ENCODE measurements at places on chromosomes 7 and 10.

- DNase-seq = no peak
Measured at GRCh38 chr7:157679607-157680006, 342.8 kb downstream of the DNAJB6 start.

- peak; percentile 13 for DNase-seq
Measured at GRCh38 chr7:130353196-130353595, 8.6 kb downstream of the CPA5 start.

GRCh38 chr10:75007646-75008045, 103.8 kb upstream of the SAMD8 start:
- DNase-seq = no peak

DNA sequence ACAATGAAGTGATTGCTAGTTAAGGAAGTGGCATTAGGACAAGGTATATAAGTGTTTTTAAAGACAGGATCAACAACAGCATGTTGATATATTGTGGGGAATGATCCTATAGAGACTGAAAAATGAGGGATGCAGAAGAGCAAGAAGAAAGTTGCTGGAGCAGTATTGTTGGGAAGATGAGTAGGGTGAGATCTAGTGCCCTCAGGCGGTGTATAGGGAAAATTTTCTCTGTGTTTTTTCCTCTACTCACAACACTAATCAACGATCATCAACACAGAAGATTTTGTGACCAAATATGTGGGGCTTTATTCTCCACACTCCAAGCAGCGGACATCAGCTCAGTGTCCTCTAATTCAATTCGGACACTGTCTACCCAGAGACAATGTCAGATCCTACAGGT, 9.6 kb upstream of the PTTG1IP2 start:
- peak; percentile 26 for DNase-seq

DNA sequence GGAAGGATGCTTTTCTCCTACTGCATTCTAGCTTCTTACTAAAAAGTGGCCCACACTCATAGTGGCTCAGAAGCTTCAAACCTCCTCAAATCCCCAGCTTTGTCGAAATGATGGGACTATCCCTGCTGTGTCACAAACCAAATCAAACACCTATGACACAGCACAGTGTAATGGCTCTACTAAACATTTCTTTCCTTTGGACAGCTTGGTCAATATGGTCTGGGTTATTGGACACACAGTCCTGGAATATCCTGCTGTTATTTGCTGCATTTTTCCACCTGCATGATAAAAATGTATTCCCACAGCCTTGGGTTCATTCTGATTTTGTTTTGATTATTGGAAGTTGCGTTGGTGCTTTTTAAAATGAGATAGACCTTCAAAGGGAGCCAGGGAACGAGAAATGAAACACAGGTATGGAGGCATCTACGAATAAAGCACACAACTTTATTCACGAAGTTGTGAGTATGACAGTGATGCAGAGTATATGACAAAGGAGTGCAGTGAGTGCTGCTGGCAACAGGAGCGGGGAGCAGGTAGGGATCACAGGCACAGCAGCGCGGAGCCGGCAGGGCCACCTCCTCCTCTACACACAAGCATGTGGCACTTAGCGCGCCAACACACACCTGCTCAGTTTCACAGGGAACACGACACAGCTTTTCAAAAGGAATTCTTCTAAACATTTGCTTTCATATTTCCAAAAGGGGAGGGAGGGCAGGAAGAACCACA, 26.5 kb upstream of the AFAP1L2 start:
- no peak for DNase-seq

GRCh38 chr10:122699796-122700455, at the start of gene C10orf120:
Gene C10orf120 (minus strand): TSS chr10:122699846. CDS start chr10:122699790, 56 bp downstream.
- no peak for DNase-seq

- DNase-seq = no peak
Measured at GRCh38 chr7:128875523-128875948, 12.9 kb downstream of the ATP6V1F start.

DNA sequence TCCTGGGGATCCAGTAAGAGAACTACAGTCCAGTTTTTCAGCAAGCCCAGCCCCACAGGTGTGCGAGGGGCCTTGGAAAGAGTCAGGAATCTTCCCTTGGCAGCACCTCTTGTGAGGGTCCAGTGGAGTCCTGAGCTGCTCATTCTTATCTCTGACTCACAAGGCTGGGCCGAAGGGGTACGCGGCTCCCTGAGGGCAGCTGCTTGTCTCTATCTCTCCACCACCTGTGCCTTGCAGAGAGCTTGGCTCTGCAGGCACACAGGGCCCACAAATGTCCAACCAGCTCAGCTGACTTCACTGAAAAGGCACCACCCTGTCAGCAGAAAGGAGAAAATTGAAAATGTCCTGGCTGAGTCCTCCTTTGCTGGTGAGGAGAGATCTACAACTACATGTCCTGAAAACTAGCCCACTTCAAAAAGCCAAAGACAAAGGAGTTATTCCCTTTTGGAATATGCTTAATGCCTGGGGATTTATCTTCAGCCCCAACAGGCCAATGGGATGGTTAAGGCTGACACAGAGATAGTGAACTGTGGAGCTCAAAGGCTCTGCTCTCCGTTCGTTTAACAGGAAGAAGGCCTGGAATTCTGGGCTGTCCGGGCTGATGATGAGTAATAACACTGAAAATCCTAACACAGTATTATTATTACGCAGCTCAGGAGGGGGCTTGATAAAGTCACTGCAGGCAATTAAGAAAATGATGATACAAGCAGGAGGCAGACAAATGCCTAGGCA, 23.4 kb downstream of the UROS start:
- no peak for DNase-seq

DNA sequence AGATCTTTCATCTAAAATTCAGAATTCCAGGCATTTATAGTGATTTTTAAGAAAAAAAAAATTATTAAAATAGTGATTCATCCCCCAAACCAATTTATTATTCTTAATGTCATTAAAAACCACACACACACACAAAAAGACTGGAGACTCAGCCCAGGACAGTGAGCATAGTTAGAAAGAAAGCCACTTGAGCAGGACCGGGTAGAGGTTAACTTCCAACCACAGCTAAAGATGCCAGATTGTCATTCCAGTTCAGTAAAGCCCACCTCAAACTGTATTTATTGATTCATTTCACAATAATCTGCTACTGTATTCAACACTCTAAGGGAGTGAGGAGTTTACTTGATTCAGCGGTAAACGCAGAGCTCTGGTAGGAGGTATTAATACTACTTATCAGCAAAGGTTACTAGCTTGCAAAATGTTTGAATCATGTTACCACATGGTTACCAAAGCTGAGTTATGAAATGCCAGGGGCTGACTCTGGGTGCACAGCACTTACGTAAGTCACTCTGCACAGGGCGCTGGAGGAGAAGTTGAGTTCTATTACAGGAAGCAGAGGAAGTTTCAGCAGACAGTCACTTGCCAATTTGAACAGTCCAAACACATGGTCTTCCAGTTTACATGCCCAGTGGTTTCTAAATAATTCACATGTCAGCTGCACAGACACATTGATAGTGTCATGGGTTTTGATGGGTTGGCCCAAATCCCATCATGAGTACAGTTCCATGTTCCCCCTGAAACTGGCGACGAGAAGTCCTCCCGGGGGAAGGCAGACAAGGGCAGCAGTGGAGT, 64.6 kb downstream of the KLF6 start:
- no peak for DNase-seq

GRCh38 chr7:150787321-150788281, 12.6 kb downstream of the TMEM176B start:
- DNase-seq = no peak

DNA sequence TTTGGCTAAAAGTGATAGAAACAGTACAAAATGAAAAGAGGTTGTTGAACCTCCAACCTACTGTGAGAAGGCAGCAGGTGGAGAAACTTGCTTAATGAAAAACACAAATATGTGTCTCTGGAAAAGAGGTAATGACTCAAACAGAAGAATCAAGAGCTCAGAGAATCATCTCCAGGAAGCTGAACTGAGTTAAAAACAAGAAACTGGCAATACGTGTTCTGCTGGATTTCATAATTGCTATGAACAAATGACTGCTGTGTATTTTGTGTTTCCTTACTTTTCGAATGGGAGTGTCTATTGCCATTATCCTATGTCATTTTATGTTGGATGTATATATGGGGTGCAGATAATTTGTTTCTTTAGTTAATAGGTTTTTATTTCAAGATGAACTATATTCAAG, 401.1 kb downstream of the DGKB start:
- no peak for DNase-seq

GRCh38 chr10:80132299-80133139, at the start of gene PLAC9:
Gene PLAC9 (plus strand): TSS chr10:80132730. CDS start chr10:80132763, 33 bp downstream.
- peak; percentile 16 for DNase-seq

GRCh38 chr10:103504181-103504783, 10.8 kb downstream of the NEURL1 start:
- no peak for DNase-seq

- DNase-seq = peak; percentile 99
Measured at GRCh38 chr7:28956608-28957063, 1.5 kb downstream of the TRIL start.

DNA sequence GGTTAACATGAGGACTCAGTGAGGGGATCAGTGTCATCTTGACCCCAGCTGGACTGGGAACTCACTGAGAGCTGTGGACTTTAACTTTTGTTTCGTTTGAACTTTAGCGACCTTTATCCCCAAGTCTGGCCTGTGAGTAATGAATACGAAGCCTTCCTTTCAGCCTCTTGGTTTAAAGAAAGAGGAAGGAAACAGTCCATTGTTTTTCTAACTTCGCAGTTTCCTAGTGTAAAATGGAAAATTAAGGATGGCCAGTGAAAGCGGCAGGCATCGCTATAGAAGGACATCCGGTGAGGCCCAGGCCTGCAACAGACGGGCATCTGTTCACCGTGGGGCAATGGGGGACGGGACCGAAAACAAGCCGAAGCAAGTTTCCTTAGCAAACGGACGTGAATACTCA, 44.1 kb upstream of the ADO start:
- no peak for DNase-seq

DNA sequence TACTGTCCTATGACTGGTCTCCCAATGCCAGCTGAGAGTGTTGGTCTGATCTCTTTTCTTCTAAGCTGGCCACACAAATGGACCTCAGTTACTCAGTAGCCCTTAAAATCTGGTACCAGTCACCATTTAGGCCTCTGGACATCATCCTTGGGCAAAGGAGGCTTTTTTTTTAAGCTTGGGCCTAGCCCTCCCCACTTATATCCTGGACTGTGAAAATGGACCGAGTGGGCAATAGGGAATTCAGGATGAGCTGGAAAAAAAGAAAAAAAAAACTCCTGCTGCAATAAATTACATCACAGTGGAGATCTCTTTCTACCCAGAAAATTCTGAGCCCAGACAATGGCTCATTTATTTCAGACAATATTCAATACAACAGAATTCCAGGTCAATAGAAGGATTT, 68.4 kb downstream of the PARP12 start:
- no peak for DNase-seq

- peak; percentile 60 for DNase-seq
Measured at GRCh38 chr10:118958984-118959925, 70.3 kb upstream of the NANOS1 start.

DNA sequence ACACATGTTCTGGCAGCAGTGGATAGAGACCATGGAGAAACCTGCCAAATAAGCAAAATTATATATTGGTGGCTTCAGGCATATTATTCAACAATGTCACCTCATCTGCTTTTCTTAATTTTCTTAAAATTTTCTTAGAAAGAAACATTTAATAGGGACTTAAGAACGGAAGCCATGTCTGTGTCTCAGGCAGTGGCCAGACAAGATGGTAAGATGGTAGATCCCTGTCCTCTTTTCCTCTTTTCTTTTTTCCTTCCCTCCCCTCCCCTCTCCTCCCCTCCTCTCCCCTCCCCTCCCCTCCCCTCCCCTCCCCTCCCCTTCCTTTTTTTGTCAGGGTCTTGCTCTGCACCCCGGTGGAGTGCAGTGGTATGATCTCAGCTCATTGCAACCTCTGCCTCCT, 24.2 kb upstream of the ICA1 start:
- no peak for DNase-seq

- DNase-seq = peak; percentile 30
Measured at GRCh38 chr7:27901028-27901760, 161.2 kb downstream of the TAX1BP1 start.

DNA sequence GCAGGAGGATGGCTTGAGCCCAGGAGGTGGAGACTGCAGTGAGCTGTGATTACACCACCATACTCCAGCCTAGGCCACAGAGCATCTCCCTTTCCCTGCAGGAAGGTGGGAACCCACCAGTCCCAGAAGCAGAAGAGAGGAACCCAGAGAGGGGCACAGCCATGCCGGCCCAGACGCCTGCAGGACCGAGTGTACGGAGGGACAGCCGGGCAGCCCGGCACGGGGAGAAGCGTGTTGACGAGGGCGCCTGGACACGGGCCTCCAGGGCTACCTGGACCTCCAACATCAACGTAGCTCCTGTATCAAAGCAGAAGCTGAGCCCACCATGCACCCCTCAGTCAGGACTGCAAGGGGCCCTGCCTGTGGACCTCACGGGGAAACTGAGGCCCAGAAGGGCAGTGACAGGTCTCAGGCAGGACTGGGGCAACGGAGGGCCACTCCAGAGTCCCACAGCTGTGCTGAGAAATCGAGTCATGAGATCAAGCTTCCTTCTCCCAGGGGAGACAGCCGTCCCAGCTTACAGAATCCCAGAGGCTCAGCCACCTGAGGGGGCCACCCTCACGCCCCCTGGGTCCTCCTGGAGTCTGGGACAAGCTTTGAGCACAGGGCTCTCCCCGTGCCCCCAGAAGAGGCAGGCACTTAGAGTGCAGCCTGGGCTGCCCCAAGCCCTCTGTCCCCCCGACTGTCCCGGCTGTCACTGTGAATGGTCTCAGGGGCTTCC, 43.1 kb downstream of the TNRC18 start:
- no peak for DNase-seq

DNA sequence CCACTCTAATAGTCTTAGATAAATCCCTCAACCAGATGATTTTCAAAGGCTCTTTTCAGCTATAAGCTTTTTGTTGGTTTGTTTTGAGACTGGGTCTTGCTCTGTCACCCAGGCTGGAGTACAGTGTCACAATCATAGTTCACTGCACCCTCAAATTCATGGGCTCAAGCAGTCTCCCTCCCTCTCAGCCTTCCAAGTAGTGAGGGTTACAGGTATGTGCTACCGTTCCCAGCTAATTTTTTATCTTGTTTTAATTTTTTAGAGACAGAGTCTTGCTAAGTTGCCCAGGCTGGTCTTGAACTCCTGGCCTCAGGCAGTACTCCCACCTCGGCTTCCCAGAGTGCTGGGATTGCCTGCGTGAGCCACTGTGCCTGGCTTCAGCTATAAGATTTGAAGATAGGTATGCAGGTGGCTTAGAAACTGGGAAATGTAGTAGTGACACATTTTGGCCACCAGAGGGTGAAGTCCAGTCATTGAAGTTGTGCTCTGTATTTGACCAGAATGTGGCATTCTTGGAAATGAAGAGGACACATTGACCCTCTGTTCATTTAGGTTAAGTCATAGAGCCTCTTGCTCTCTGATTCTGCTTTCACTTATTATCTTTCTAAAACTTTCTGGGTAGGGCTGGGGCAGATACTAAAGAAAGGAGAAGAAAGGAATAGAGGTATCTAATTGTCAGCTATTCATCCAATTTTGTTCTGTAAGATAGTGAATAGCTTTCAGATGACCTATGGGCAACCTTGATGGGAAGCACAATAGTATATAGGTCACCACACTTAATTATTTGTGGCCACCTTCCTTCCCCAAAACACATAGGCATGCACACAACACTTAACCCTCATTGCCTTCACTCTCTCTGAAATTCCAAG, 36.0 kb downstream of the R3HCC1L start:
- DNase-seq = peak; percentile 58

Data from T47D (cell line).